ENCODE measurements at places on chromosomes 5 and 9. TPM values are rescaled to one million over a fixed set of nuclear protein-coding genes. Genes with fewer than 3 reads are reported as not detected.
A peak's percentile ranks its signal among the peaks of the same experiment; 100 is the strongest.

GRCh38 chr9:34633851-34634550, 3.6 kb downstream of the SIGMAR1 start:
- DNase-seq: peak; percentile 71

DNA sequence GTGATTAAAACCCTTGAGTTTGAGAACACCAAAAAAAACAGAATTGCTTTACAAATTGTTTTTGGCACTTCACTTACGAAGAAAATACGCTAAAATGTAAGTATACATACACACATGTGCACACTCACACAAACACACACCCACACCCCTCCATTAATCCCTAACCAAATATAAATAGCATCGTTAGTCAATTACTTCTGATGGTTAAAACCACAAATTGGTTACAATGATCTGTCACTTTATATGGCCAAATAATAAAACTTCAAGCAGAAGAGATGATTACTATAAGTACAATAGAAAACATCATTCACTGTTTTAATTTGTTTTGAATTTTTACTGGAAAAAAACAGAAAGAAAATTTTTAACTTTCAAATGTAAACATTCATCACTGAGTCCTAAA, 103.5 kb downstream of the NFIB start:
- no peak for DNase-seq

Gene TRIM41
- 40.8 TPM for total RNA-seq

GRCh38 chr5:78537411-78537810, 111.2 kb downstream of the LHFPL2 start:
- no peak for DNase-seq

Gene F12
- total RNA-seq: 0.35 TPM

DNA sequence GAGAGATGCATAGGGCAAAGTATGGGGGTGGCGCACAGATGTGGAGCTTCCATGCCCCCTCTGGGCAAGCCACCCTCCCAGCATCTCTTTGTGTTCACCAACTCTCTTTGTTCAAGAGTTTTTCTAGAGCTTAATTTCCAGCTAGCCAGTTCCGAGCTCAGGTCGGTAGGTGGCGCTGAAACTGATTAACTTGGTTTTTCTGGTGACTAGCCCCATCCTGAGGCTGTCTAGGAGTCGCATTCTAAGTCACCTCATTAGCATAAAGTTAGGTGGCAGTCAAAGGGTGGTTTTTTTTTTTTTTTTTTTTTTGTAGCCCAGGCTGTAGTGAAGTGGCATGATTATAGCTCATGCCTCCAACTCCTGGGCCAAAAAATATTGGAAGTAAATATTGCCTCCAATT, 476.4 kb downstream of the KDM4C start:
- no peak for DNase-seq

GRCh38 chr5:123283031-123283430, 140.2 kb downstream of the CEP120 start:
- DNase-seq: no peak

Gene ADAMTS2
- total RNA-seq: not detected

GRCh38 chr9:127874301-127875221, 2.9 kb downstream of the AK1 start:
- DNase-seq: no peak
